ENCODE measurements at places on chromosomes 5 and 9. TPM values are rescaled to one million over a fixed set of nuclear protein-coding genes. Genes with fewer than 3 reads are reported as not detected.

Gene GABRA6
- not detected for total RNA-seq

Gene UBE2R2
- 31.9 TPM for total RNA-seq

Gene TEK
- total RNA-seq = not detected

Gene ZNF883
- 1.4 TPM for total RNA-seq

Gene DPYSL3
- not detected for total RNA-seq

Gene VCAN
- 28.4 TPM for total RNA-seq

Gene CEMIP2
- 204 TPM for total RNA-seq

Data from natural killer cell (primary cell).